ENCODE measurements at places on chromosomes 11 and 22.

DNA sequence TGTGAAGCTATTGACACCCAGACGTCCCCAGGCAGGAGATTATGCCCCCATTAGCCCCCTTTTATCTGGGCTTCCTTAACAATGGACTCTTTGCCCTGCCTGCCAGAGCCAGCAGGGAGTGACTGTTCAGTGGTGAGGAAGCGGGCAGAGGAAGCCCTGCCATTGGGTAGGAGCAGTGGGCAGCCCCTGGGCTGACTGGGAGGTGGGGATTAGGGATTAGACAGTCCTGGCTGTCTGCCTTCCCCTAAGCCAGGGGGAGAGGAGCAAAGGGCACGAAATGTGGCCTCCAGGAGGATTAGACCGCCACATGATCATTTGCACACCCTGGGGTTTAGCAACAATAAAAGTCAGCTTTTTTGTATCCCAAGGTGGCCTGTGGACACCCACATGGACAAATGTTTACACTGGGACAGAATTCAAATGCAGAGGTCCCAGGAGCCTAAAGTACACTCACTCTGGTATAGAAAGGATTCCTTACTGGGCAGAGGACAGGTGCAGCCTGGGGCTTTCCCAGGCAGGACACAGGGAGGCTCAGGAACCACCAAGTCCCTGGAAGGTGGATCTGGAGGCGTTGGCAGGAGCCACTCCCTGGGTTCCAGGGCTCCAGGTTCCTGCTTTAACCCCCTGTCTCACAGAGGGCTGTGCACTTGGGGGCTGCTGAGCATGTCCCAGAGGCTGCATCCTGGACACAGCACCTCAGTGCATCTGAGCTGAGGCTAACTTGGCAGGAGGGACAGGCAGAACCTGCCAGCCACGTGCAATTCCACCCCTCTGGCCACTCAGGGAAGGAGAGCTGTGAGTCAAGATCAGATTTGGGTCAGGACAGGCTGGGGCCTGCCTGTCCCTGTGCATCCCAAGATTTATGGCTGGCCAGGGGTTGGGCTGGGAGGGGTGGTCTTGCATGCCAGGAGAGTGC lies 2.1 kb downstream of the PNPLA3 start:
- no peak for DNase-seq

DNA sequence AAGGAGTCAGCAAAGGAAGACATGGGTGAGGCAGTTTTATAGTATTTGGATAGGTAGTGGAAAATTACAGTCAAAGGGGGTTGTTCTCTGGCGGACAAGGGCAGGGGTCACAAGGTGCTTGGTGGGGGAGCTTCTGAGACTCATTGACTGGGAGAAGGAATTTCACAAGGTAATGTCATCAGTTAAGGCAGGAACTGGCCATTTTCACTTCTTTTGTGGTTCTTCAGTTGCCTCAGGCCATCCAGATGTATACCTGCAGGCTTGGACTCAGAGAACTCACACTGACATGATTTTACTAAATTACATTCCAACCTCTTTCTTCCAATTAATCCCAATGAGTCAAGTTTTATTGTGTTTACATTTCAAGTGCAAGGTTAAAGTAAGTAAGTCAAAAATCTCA lies 240.5 kb upstream of the API5 start:
- no peak for DNase-seq

GRCh38 chr11:100557830-100558611 lies 129.1 kb upstream of the ARHGAP42 start:
- no peak for DNase-seq

DNA sequence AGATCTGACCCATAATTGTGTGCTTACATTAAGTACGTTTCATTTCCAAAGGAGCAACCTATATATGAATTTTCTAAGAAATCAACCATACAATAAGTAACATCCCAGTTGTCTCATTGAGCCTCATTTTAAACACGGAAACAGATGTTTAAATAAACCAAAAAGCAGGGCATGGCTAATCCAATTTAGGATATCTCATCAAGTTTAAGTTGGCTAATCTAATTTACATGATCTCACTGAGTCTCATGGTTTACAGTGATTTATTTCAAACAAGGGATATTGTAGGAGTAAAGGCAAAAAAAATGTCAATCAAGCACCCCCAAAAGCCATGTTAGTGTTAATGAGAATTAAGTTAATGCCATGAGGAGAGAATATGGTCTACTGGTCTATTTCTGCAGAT lies 499.8 kb upstream of the CCDC90B start:
- no peak for DNase-seq

GRCh38 chr11:87456499-87456898 lies 418.8 kb downstream of the TMEM135 start:
- DNase-seq, result no peak

- no peak for DNase-seq
These were observed 12.6 kb downstream of the ARHGAP8 start for GRCh38 chr22:44764974-44765373.

- no peak for DNase-seq
These were observed 574 bp downstream of the PRSS23 start for GRCh38 chr11:86800960-86801272.

GRCh38 chr11:18705651-18706281 lies 7.2 kb downstream of the TMEM86A start:
- no peak for DNase-seq

GRCh38 chr11:92738276-92738675 lies 231.2 kb upstream of the MTNR1B start:
- no peak for DNase-seq

- peak; percentile 37 for DNase-seq
These were observed 93.9 kb downstream of the INSC start for GRCh38 chr11:15208378-15209222.

DNA sequence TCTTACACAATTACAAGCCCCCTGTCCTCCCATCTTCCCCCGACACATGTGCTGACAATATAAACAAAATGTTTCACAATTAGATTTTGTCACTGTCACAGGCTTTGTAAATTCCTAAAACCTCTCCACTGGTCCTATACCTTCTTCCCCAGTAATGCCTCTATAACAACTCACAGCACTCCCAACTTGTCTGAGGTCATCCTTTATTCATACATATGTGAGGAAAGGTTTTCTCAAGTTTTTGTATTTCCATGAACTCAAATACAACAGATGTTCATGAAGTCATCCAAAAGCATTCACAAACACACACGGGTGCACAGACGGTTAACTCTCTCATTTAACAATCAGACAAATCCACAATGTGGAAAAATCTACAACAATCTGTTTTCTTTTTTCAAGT lies 1.9 kb downstream of the OR52H1 start:
- no peak for DNase-seq

GRCh38 chr11:130109386-130109785 lies 39.7 kb downstream of the APLP2 start:
- no peak for DNase-seq

DNA sequence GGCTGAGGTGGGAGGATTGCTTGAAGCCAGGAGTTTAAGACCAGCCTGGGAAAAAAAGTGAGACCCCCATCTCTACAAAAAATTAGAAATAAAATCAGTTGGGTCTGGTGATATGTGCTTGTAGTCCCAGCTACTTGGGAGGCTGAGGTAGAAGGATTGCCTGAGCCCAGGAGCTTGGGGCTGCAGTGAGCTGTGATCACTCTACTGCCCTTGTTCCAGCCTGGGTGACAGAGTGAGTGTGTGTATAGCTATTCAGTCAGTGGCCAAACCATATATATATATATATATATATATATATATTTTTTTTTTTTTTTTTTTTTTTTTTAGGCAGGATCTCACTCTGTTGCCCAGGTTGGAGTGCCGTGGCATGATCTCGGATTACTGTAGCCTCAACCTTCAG lies 24.5 kb downstream of the ADM start:
- DNase-seq, result no peak

GRCh38 chr11:1481483-1481825 lies 5.1 kb downstream of the MOB2 start:
- DNase-seq, result no peak

GRCh38 chr11:16215352-16215751 lies 141.0 kb downstream of the SOX6 start:
- DNase-seq, result no peak

GRCh38 chr11:70524096-70524922 lies 126.0 kb downstream of the CTTN start:
- DNase-seq, result no peak

GRCh38 chr22:22753526-22754267 lies 109.3 kb downstream of the GGTLC2 start:
- peak; percentile 64 for DNase-seq

DNA sequence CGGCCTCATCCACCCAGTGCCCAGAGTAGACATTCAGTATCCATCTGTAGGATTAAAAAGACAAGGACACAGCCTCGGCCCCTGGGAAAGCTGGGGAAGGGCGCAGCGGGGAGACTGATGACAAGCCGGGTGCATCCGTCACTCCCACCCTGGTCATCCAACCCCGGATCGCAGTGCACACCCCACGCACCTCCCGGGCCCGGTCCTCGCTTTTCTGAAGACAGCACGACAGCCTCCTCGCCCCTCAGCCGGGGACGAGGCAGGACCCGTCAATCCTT lies 1.1 kb downstream of the FCHSD2 start:
- no peak for DNase-seq

DNA sequence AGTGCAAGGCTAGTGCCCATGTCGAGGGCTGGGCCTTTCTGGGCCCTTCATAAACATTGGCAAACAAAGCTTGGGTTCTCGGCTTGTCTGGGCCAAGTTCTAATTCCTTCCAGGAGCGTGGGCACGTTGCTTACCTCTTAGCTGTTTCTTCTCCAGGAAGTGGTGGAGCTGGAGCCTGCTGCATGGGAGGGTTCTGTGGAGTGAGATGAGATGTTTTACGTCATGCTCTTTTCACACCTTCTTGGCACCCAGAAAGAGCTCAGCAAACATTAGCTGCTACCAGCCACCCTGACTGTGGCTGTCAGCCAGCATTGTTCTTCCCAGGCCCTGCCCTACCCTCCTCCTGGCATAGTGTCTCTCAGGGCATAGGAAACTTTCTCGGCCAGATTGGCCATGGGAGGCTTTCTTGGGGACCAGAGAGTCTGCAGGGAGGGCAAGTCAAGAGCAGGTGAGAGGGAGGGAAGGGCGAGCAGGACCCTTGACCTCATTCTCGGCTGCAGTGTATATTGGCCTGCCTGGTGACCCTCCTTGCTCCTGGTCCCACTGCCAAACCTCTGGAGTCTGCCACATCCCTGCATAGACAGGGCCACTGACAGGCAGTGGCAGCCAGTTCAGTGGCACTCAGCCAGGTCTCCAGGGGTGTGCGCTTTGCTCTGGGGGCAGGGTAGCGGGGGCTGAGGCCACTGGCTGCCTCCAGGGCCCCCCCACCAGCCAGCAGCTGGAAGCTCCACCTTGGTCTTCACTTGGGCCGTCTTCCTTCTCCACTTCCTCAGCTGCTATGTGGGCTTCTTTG lies 98.8 kb downstream of the BCR start:
- DNase-seq, result no peak

- DNase-seq, result no peak
These were observed 49.7 kb downstream of the EXT2 start for GRCh38 chr11:44145011-44145775.

DNA sequence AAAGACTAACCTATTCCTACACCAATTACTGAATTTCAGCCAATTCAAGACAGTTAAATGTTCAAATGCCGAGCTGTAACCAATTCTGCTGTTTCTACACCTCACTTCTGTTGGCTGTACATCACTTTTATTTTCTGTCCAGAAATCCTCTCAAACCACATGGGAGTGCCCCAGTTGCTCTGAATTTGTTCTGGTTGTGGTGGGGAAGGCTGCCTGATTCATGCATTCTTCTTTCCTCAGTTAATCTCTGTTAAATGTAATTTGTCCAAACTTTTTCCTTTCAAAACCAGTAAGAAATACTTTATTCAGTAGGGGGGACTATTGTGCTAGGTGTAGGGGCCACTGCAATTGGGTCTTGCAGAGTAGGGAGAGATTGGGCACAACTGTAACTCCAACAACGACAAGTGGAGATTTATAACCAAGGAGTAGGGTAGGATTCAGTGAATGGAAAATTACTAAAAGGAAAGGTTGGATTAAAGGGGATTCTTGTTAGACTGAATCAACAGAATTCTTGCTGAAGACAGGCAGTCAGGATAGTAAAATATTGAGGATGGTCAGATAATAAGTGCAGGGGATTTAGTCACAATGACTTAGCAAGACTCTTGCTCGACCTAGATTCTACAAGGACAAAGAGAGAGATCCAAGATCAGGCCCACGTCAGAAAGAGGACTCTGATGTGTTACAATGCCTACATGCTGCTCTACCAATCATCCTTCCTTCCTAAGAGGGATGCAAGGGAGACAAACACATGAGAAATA lies 593.5 kb upstream of the FAT3 start:
- DNase-seq, result no peak

- no peak for DNase-seq
These were observed 17.3 kb downstream of the ABCC8 start for GRCh38 chr11:17459236-17459896.

DNA sequence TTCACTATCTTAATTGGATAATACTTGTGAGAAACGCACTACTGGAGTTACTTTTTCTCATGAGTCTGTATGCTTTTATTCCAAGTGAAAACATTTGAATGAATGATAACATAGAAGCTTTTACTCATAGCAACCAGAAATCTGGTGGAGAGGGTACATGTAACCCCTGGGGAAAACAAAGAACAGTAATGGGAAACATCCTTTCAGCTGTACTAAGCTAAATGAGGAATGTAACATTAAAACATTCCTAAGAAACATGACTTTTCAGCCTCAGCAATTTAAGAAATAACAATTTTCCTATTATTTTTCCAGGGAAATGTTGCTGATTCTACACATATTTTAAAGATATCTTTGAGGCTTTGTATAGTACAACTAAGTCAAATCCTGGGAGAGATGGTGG lies 97.2 kb upstream of the CEP126 start:
- no peak for DNase-seq

DNA sequence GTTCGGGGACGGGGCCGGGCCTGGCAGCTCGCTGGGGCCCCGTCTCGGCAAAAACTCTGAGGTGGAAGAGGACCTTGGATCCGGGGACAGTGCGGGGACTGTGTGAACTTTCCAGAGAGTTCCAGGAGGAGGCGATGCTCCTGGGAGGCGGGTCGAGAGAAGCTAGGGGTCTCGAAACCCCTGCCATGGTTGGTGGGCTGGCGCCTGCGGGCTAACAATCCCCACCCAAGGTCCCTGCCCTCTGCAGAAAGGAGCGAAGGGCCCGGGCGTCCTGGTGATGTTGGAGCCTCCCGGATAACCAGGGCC lies 4.7 kb upstream of the GRK2 start:
- DNase-seq, result no peak

GRCh38 chr11:7353100-7353499 lies 101.4 kb downstream of the SYT9 start:
- no peak for DNase-seq

DNA sequence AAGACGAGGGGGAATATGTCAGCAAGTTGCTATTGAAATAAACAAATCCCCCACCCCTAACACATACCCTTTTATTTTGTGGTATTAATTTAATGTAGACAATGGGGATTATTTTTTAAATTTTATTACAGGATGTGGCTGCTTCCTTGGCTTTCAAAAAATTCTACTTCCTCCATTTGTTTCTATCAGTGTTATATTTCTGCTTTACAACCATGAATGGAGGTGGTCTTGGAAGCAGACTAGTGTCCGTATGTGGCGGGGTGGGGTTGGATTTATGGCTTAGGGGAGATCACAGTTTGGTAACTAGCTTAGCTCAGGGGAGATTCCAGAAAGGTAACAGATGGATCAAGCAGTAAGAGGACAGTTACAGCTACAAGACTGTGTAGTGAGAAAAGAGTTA lies 39.3 kb upstream of the PICALM start:
- DNase-seq, result no peak

- DNase-seq, result no peak
These were observed 98.6 kb downstream of the SEZ6L start for GRCh38 chr22:26267856-26268255.

GRCh38 chr11:115469361-115469760 lies 34.9 kb downstream of the CADM1 start:
- no peak for DNase-seq

All from stimulated activated CD8-positive, alpha-beta memory T cell treated with anti-CD3 and anti-CD28 coated beads, Interleukin-15, amount 100 ng/mL, for 4 hours (primary cell).